GM12878 (cell line): ENCODE measurements at places on chromosomes 1 and 21. TPM values are rescaled to one million over a fixed set of nuclear protein-coding genes. Genes with fewer than 3 reads are reported as not detected.

GRCh38 chr1:19633106-19633505 is 11.0 kb upstream of the NBL1 start:
- no peaks in the 10 kb centered on the region for H3K4me1 ChIP-seq
- no peaks in the 10 kb centered on the region for H3K27me3 ChIP-seq
- H3K4me3 ChIP-seq = no peak overlapping the region
- no peak overlapping the region for H3K27ac ChIP-seq
- no peak for DNase-seq
- H3K36me3 ChIP-seq = 0 out of 2 replicates have a peak, but pooled peaks cover 3% of the 10 kb centered on the region

GRCh38 chr1:153818876-153819275 is 43.7 kb downstream of the SLC27A3 start:
- H3K4me3 ChIP-seq = no peak overlapping the region
- no peak for DNase-seq
- peaks cover 24% of the 10 kb centered on the region for H3K36me3 ChIP-seq
- no peak overlapping the region for H3K27ac ChIP-seq
- H3K4me1 ChIP-seq = no peaks in the 10 kb centered on the region; the same call in 1 of the 2 replicates

DNA sequence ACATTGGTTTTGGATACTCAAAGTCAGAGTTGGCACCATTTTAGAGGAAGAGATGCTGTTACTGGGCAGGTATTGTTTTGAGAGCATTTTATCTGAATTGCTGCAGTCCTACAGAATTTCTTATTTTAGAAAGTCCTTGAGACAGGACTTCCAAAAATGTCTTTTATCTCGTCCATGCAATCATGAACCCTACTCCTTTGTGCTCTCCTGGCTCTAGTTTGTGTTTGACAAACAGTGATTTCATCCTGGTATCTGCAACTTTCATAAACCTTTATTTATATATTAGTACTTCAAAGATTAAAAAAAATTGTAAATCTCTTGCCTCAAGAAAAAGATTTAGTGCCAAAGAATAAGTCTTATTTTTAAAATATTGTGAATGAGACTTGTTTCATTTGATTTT is 4.6 kb upstream of the ARPC5 start:
- no peaks in the 10 kb centered on the region for H3K27me3 ChIP-seq
- H3K27ac ChIP-seq = peak overlapping the region; percentile 37; the same call in 1 of the 2 replicates
- no peaks in the 10 kb centered on the region for H3K36me3 ChIP-seq
- H3K4me3 ChIP-seq = peak overlapping the region; percentile 22; the same call in 1 of the 2 replicates
- H3K4me1 ChIP-seq = peaks cover 3% of the 10 kb centered on the region; the same call in 1 of the 2 replicates
- DNase-seq = no peak

DNA sequence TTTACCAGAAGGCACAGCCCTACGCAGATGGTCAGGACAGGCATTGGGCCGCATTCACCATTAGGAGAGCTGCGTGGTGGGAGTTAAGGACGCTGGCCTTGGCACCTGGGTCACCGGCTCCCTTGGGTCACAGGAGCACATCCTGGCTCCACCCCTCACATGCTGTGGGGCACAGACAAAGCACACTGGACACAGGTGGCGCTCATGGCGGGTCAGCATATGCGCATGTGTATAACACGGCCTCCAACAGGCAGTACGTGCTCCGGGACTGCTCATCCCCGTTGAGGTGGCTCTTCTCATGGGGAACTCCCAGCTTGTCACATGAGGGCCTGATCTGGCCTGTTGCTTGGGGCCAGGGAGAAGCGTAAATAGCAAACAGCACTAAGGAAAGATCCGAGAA is 25.0 kb downstream of the PGBD5 start:
- H3K27me3 ChIP-seq = no peaks in the 10 kb centered on the region; the same call in 1 of the 2 replicates
- no peaks in the 10 kb centered on the region for H3K36me3 ChIP-seq
- no peak for DNase-seq
- no peak overlapping the region for H3K4me3 ChIP-seq
- no peaks in the 10 kb centered on the region for H3K4me1 ChIP-seq
- H3K27ac ChIP-seq = no peak overlapping the region

- DNase-seq = no peak
- no peak overlapping the region for H3K27ac ChIP-seq
- H3K27me3 ChIP-seq = no peaks in the 10 kb centered on the region
- H3K4me3 ChIP-seq = no peak overlapping the region
- no peaks in the 10 kb centered on the region for H3K36me3 ChIP-seq
- no peaks in the 10 kb centered on the region for H3K4me1 ChIP-seq
Measured at GRCh38 chr1:54310439-54311328, 95.5 kb downstream of the SSBP3 start.

GRCh38 chr21:35987475-35987874 is 72.9 kb downstream of the SETD4 start:
- H3K27ac ChIP-seq = no peak overlapping the region
- H3K4me1 ChIP-seq = no peaks in the 10 kb centered on the region
- H3K27me3 ChIP-seq = no peaks in the 10 kb centered on the region
- no peak for DNase-seq
- no peak overlapping the region for H3K4me3 ChIP-seq

DNA sequence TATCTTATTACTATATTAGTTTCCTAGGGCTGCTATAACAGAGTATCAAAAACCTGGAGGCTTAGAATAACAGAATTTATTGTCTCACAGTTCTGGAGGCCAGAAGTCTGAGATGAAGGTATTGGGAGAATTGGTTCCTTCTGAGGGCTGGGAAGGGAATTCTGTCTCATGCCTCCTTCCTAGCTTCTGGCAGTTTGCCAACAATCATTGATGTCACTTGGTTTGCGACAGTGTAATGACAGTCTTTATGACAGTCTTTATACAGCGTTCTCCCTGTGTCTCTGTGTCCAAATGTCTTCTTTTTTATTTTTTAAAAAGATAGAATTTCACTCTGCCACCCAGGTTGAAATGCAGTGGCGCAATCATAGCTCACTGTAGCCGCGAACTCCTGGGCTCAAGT is 15.8 kb upstream of the CENPF start:
- H3K4me3 ChIP-seq = no peak overlapping the region
- no peaks in the 10 kb centered on the region for H3K4me1 ChIP-seq
- no peak overlapping the region for H3K27ac ChIP-seq
- H3K36me3 ChIP-seq = no peaks in the 10 kb centered on the region

DNA sequence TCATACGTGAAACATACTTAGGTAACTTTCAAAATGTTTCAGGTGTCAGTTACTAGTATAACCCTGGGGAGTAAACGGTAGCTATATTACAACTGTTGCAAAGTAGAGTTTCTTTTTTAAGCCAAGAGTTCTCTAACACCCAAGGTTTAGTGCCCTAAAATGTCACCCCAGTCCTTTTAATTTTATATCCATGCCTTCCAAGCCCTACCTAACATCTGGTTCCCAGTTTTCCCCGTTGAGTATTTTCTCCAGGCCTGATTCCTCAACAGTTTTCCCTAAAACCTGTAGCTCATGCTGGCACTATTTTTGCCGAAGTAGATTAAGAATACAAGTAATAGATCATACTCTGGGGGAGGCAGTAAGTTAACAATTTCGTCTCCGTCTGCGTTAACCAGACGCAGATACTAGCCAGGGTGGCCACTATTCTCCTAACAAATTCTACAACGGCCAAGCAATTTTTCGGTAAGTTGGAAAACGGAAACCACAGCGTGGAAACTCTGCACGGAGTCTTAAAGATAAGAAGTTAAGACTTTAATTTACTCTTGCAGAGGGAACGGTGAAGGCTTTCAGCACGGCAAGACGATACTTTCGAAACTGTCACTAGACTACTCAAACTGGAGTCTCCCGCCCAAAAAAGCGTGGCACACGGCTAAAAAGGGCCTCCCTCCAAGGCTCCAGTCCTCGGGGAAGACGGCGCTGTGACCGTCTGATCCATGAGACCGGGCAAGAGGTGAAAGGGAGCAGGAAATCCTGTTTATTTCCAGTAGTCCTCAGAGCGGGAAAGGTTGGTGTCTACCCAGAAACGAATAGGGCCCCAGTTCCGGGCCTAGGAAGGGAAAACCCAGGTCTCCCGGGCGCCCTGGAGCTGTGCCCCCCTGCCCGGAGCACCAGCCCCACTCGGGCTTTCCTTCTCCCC is 945 bp downstream of the SRSF4 start:
- H3K4me1 ChIP-seq = no peaks in the 10 kb centered on the region; the same call in none of the 2 replicates
- H3K27me3 ChIP-seq = no peaks in the 10 kb centered on the region
- no peaks in the 10 kb centered on the region; the same call in none of the 2 replicates for H3K36me3 ChIP-seq
- peak overlapping the region; percentile 99 for H3K27ac ChIP-seq
- H3K4me3 ChIP-seq = peak overlapping the region; percentile 97
- DNase-seq = no peak

GRCh38 chr21:33259428-33259827 is 6.7 kb upstream of the IL10RB start:
- H3K4me3 ChIP-seq = no peak overlapping the region
- H3K27me3 ChIP-seq = no peaks in the 10 kb centered on the region
- H3K27ac ChIP-seq = no peak overlapping the region
- no peak for DNase-seq

- no peaks in the 10 kb centered on the region for H3K27me3 ChIP-seq
- H3K4me3 ChIP-seq = no peak overlapping the region
- no peak overlapping the region for H3K27ac ChIP-seq
- no peaks in the 10 kb centered on the region for H3K36me3 ChIP-seq
- DNase-seq = no peak
- H3K4me1 ChIP-seq = no peaks in the 10 kb centered on the region
Measured at GRCh38 chr1:61131716-61132115, 49.4 kb downstream of the NFIA start.

- H3K36me3 ChIP-seq = no peaks in the 10 kb centered on the region
- H3K4me3 ChIP-seq = no peak overlapping the region
- DNase-seq = no peak
Measured at GRCh38 chr1:10704368-10704882, 92.0 kb downstream of the CASZ1 start.

DNA sequence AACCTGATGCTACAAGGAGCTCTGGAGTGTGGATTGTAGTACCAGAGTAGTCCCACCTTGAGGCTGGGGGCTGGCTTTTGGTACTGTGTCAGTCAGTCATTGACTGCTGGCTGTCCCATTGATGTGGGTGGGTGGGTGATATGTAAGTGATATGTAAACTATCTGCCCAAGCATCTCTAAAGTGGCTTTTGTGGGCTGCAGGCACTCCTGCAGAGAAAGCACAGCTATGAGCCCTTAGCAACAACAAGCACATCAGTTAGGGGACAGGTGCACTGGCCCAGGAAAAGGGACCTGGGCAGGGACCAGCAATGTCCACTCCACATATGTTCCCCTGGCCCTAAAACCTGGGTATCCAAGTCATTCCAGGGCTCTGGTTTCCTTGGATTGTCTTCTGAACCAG is 109.9 kb downstream of the TAS1R2 start:
- no peaks in the 10 kb centered on the region for H3K4me1 ChIP-seq
- no peaks in the 10 kb centered on the region for H3K27me3 ChIP-seq
- no peaks in the 10 kb centered on the region for H3K36me3 ChIP-seq
- H3K4me3 ChIP-seq = no peak overlapping the region
- no peak overlapping the region for H3K27ac ChIP-seq

- no peaks in the 10 kb centered on the region for H3K36me3 ChIP-seq
- H3K27me3 ChIP-seq = no peaks in the 10 kb centered on the region
- H3K4me3 ChIP-seq = no peak overlapping the region
- no peak for DNase-seq
- H3K27ac ChIP-seq = no peak overlapping the region; the same call in 1 of the 2 replicates
Measured at GRCh38 chr1:170864876-170865538, 70.3 kb upstream of the MROH9 start.

DNA sequence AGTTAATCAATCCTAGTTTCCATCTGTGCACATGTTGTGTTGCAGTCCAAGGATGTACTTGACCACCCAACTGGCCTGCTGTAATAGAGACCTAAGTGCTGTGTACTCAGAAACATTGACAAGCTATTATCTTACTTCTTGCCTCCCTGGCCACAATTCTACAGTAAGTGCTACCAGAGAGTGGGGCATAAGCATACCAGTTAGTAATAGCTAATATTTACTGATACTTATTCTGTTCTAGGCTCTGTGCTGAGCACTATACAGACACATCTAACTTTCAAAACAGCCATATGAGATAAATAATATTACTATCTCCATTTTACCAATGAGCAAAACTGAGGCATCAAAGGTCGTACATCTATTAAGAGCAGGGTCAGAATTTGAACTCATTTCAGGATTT is 49.5 kb upstream of the NPL start:
- no peaks in the 10 kb centered on the region for H3K27me3 ChIP-seq
- no peaks in the 10 kb centered on the region for H3K36me3 ChIP-seq
- H3K4me3 ChIP-seq = no peak overlapping the region
- no peaks in the 10 kb centered on the region for H3K4me1 ChIP-seq
- no peak overlapping the region for H3K27ac ChIP-seq
- no peak for DNase-seq

GRCh38 chr1:160214481-160215140 is 9.4 kb downstream of the PEA15 start:
- no peak for DNase-seq
- no peak overlapping the region for H3K27ac ChIP-seq
- no peaks in the 10 kb centered on the region for H3K27me3 ChIP-seq
- no peaks in the 10 kb centered on the region for H3K4me1 ChIP-seq
- no peak overlapping the region for H3K4me3 ChIP-seq

DNA sequence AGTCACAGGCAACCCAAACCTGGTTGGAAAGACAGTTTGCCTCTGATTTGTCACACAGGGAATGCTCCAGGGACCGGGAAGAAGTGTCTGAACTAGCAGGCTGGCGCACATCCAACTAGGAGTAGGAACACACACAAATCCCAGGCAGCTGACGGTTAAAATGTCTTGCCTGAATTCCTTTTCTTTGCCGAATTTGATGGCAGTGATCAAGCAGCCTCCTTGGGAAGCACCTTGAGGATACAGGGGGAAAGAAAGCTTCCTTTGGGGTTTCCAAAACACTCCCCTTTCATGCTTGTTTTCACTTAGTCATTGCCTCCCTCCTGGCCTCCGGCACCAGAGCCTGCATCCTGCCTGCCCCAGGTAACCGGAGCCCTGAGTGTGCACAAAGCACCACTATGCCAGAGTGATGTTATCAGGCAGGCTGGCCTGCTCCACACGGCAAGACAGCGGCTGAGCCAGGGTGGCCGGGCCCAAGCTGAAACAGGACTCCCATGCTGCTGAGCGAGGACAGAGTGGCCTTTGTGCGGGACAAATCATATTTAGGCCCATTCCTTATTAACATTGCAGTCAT is 193.8 kb downstream of the LMX1A start:
- no peaks in the 10 kb centered on the region for H3K36me3 ChIP-seq
- no peak for DNase-seq
- H3K4me1 ChIP-seq = no peaks in the 10 kb centered on the region
- no peaks in the 10 kb centered on the region for H3K27me3 ChIP-seq
- H3K4me3 ChIP-seq = no peak overlapping the region

DNA sequence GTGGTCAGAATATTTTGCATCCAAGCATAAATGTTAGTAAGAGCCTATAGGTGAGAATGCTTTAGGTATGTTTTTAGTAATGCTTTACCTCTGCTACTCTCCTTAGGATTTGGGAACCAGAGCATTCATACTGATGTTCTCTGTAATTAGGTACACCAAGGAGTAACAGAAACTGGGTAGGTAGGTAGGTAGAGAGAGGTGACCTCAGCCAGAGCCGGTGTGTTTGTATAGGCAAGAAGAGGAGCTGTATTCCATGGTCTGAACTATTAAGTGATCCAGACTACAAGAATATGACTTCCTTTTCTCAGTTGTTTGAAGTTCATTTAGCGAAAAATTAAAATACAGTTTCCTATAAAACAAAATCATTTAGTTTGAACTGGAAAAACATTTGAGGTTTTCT is 108.5 kb downstream of the SDCCAG8 start:
- DNase-seq = no peak
- no peaks in the 10 kb centered on the region for H3K4me1 ChIP-seq
- H3K27me3 ChIP-seq = no peaks in the 10 kb centered on the region
- H3K36me3 ChIP-seq = no peaks in the 10 kb centered on the region
- no peak overlapping the region for H3K27ac ChIP-seq
- no peak overlapping the region for H3K4me3 ChIP-seq

WNT3A gene
- polyA plus RNA-seq = not detected in 2 replicates

CLCA4 gene
- not detected in 2 replicates for polyA plus RNA-seq

LAMC1 gene
- 13.0 and 13.1 TPM in 2 replicates for polyA plus RNA-seq

C4BPB gene
- polyA plus RNA-seq = 0.31 and 0.48 TPM in 2 replicates

RAB3B gene
- 0.09 and 0.11 TPM in 2 replicates for polyA plus RNA-seq

RUNX1 gene
- polyA plus RNA-seq = 3.5 and 4.3 TPM in 2 replicates

PCP4 gene
- polyA plus RNA-seq = not detected in 2 replicates

OR2L2 gene
- polyA plus RNA-seq = not detected in 2 replicates

HCRTR1 gene
- not detected in 2 replicates for polyA plus RNA-seq
